Vagina (tissue), 2 donors: ENCODE measurements at places on chromosomes 3 and 15.

GRCh38 chr15:70088887-70089691 is 8.6 kb downstream of the TLE3 start:
- no peak for DNase-seq

GRCh38 chr3:72811571-72811970 is 36.7 kb downstream of the SHQ1 start:
- DNase-seq, result no peak

DNA sequence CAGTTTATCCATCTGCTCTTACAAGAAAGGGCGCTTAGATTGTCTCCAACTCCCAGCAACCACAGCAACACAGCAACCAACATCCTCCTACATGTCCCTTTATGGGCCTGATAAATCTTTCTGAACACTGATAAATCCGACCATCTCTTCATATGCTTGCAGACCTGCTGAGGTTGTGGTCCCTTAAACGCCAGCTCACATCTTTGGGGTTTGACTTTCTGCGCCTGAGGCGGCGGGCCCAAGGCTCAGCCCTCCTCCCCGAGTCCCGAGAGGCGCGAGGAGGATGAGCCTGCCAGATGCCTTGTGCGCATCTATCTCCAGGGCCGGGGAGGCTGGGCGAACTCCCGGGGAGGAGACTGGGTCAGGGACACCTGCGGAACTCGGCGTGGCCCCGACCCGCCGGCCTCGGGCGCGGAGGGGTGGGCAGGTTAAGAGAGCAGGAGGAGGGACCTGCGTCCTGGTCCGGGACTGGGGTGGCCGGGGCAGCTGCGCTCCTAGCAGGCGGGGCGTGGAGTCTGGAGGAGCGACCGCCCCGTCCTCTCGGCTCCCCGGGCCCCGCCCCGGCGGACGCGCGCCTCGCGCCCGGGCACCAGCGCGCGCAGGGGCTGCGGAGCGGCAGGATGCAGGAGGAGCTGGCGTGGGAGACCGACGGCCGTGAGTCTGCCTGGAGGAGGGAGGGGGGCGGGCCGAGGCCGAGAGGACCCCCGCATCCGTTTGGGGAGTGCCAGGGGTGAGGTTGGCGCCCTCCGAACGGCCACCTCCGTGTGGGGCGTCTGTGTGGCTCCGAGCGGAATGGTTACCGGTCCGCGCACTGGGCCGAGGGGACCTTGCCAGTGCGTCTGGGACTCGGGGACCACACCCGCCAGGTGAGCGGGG is at the start of gene ANKDD1A:
Gene ANKDD1A, plus strand, starts transcription at position 592 of the 876 bp plus-strand sequence. Its CDS starts 29 bp downstream, at position 621.
- DNase-seq, result no peak

DNA sequence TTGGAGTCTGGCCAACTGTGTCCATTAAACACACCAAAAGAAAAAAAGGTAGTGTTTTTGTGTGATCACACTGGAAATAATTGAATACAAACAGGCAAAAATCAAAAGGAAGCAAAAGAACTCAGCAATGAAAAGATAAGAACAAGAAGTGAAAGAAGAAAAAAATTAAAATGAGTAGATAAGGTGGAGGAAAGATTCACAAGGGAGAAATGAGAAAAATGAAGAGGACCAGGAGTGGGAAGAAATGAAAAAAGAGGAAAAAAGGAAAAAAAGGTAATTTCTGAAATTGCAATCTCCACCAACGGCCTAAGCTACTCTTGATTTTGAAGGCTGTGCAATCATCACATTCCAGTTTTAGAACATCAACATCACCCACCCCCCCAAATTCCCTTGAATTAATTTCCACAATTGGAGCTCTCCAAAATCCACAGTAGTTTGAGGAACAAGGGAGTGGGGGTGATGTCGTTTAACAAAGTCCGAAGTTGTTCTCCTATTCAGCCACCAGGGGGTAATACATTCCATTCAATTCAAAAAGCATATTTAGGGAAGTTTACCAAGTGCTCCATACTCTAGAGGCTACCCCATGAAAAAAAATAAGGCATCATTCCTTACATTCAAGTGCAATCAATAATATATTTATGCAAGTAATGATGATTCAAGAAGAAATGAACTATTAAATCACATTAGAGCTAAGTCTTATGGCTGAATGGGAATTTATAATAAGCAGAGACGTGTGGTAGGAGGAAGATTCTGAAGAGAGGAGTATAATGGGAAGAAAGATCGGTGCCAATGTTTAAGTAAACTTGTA is 37.4 kb downstream of the ZNF860 start:
- DNase-seq, result no peak

DNA sequence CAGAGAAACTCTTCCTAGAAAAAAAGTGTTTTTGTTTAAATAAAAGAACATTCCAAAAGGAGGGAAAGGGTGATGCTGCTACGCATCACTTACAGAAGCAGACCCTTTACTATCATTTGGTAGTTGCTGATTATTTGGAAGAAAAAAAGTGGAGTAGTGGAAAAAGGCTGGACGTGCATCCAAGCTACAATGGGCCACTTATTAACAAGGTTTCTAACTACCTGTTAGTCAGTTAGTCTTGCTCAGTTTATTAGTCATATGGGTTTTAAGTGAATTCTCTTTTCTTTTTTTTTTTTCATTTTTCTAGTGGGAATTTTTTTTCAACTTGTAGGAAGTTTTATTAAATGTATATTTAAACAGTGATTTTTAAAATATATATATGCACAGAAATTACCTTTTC is 866.0 kb downstream of the MCTP2 start:
- no peak for DNase-seq

GRCh38 chr3:12444582-12445471 is 39.5 kb upstream of the TSEN2 start:
- no peak for DNase-seq

GRCh38 chr3:149114458-149114857 is 15.0 kb upstream of the HPS3 start:
- DNase-seq, result no peak

DNA sequence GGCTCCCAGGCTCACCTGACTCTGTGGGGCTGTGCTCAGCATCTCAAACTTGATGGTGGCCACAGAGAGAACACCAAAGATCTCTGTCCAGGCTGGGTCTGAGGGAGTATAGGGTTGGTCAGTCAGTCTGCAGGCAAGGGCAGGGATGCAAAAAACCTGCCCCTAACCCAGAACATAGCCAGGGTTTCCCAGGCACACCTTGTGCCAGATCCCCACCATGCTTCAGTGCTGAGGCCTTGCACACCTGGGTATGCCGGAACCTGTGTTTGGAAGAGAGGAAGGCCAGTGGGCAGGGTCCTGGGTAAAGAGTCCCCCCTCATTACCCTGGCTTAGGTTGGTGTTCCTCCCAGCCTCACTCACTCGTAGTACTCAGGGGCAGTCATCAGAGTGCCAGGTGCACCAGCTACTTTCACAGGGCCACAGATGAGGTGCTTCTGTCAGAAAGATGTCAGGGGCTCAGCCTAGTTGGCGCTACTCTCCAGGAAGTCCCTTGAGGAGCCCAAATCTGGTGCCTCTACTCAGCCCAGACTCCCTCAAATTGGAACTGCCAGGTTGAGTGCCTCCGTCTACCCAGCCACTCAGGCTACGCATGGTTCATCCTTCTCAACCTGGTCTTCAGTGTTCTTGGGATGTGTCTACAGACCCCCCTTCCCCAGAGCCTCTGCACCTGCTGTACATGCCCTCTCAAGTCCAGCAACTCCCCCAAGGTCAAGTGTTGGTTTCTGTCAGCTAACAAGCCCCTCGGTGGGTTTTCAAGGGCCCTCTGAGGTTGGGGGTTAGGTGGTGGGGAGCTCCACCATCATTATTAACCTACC is 1.8 kb downstream of the DALRD3 start:
- DNase-seq, result no peak

DNA sequence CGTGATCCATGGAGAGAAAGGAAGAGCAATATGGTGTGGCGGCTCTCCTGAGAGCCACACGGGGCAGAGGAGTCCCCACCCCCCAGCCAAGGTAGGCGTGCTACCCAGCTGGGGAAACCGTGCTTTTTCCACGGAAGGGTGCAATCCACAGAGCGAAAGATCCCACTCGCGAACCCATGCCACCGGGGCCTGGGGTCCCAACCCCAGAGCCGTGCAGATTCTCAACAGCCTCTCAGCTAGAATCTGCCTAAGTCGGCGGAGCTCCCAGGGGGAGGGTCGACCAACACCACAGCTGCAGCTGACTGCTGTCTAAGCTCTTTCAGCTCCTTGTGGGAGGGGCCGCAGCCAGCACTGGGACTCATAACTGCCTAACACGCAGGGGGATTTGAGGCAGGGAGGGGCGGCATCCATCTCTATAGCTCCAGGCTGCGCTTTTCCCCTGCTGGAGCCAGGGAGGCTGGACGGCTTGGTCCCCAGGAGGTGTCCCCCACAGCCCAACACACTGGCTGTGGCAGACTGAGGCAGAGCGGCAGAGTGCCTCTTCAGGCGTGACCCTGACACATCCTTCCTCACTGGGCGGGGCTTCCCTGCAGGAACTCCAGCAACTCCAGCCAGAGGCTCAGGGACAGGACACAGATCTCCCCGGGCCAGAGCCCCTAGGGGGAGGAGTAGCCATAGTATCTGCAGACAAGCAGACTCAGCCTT is 107.6 kb upstream of the ZBTB20 start:
- no peak for DNase-seq

- DNase-seq, result no peak
These were observed 55.9 kb downstream of the CLDN1 start for GRCh38 chr3:190266265-190266912.

DNA sequence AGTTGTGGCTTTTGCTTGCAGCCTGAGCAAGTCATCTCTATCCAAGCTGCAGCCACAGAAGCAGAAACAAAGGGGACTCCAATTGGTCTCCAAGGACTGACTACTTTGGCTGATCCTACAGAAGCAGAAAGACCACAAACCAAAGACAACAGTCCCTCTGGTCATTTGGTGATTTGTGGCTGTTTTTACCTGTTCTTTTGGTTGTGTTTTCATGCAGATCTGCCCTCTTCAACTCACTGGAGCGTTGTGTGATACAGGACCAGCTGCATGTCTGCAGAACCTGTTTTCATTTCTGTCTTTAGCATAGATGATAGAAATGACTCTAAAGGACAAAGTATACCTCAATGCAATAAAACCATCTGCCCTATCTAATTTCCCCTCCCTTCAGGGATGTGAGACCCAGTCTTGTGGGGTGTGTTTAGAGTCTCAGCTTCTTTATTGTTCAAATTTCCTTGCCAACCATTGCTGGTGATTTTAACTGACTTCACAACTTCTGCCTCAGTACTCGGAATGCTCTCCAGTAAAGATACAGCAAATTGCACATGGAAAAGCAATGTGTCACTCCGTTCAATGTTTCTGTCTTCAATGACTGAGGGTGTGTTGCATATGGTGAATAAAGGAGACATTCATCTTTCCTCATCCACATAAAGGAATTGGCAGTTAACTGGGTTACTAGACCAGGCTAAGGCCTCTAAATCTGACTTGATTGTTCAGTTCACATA is 48.9 kb upstream of the SLC7A14 start:
- no peak for DNase-seq

- no peak for DNase-seq
These were observed 30.5 kb downstream of the CHST2 start for GRCh38 chr3:143150071-143150470.

DNA sequence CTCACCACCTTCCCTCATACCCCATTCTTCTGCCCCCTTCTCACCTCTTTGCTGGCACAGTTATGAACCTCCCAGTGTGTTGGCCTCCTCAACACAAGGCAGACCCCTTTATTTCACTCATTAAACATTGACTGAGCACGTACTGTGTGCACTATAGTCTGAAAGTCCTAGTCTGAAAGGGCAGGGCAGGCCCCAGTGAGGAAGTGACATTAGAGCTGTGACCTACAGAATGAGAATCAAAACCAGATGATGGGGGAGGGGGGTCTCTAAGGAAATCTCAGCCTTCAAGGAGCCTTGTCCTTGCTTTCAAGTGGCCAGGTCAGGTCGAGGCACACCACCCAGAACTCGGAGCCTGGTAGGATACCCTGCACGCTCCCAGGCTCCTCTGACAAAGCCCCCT is 3.5 kb downstream of the SLC28A1 start:
- DNase-seq, result no peak

DNA sequence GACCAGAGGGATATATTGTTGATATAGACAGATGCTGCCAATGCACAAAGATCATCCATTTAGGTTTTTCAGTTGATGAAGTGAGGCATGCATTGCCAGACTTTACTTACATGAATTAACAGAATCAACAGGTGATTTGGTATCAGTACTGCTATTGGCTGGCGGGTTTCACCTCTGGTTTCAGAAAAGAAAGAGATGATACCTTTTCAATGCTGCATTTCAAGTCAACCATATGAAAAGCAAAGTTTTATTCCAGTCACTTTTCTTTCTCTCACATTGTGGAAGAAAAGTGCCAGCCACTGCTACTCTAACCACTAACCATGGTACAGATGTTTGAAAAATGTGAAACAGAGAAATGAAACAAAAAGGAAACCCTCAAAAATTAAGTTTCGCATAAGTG is 289.1 kb downstream of the TIGIT start:
- no peak for DNase-seq

DNA sequence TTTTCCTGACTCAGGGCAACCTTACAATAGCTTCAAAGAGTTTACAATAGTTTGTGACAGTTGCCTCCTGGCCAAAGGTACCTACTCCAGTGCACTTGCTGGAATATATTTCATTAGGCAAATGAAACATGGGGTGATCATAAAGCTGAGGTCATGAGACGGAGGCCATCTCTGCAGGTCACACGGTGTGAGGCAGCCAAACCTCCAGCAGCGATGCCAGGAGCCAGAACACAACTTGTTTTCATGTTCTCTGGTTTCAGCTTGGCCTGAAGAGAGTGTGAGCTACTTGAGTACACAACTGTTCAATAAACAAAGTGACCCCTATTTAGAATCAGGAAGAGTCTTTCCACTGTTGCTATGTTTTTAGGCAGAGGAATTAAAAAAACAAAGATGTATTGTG is 42.7 kb upstream of the PYGO1 start:
- no peak for DNase-seq
